ENCODE measurements at places on chromosomes 1 and 21.

GRCh38 chr21:41418956-41419680 is 6.9 kb upstream of the MX1 start:
- DNase-seq = no peak

DNA sequence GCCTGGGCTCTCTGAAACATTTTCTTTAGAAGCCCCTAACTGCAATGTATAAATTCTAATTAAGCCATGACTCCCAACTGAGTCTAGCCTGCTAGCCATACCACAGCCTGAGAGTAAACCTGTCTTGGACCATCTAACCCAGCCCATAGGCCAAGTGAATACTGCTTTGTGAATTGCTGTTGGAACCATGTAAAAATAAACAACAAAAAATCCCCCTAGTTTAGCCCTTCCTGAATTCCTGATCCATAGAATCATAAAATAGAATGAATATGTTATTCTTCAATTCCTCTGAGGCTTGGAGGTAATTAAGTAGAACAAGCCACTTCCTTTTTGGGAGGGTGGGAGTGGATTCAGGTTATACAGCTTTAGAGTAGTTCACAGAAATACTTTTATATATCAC is 1496.4 kb downstream of the MRPL39 start:
- no peak for DNase-seq

DNA sequence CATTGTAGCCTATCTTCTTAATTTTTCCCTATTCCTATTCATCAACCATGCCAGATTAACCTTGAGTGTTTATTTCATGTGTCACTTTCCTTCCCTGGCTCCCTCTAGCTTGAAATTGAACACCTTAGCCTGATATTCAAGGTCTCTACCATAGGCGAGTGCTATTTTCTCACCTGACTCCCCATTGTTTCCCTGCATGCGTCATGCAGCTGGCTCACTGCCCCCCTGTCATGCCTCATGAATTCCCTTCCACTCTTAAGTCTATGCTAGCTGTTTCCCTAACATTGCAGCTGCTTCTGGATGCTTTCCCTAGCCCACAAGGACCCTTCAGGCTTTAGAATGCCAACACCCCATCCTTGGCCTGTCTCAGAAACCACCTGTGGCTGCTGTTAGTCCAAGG is 56.7 kb upstream of the CD1D start:
- no peak for DNase-seq

DNA sequence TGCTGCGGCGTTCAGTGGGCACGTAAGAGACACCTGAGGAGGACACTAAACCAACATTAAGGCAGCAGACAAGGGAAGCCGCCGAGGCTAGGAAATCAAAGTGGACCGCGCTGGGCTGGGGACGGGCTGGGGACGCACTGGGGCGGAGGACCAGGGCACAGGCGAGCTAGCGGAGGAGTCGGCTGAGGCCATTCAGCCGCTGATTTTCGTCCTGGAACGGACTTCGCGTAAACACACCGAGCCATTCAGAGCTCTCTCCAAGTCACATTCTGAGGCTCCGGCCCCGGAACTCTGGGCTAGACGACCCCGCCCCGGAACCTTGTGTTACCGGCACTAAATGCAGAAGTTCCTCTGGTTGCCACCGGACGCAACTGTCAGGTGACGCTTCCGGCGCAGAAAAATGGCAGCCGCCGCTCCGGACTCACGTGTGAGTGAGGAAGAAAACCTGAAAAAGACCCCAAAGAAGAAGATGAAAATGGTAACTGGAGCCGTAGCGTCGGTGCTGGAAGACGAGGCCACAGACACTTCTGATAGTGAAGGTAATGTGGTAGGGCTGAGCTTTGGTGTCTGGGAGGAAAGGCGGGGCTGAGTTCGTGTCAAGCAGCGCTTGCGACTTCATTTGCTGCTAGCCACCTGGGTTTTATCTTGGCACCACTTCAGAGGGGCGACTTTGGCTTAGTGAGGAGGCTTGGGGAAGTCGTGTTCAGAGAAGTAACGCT is at the start of gene RRP15:
RRP15 (plus strand) TSS at position 377 of the 719 bp plus-strand sequence; CDS start at position 401, 24 bp downstream.
- peak; percentile 84 for DNase-seq

- DNase-seq = no peak
Observed at GRCh38 chr21:40160911-40161310, 293.7 kb downstream of the PCP4 start.

- peak; percentile 97 for DNase-seq
Observed at GRCh38 chr1:54474310-54475251, 68.4 kb upstream of the SSBP3 start.

DNA sequence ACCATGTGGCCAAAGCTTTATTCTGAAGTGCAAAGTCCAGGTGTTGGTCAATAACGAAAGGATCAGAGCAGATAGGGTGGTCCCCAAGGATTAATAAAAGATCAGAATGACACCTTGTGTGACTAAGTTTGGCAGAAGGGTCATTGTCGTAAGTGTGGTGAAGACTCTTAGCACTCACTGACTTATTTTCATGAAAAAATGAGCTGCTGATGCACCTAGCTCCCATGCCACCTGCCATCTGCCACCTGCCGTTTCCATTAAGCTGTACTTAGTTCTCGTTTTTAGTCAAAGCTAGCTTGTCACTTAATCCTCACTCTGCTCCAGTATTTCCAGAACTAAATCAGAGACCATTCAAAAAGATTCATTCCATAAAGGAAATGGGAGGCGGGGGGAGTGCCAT is 112.6 kb downstream of the SEC16B start:
- no peak for DNase-seq

DNA sequence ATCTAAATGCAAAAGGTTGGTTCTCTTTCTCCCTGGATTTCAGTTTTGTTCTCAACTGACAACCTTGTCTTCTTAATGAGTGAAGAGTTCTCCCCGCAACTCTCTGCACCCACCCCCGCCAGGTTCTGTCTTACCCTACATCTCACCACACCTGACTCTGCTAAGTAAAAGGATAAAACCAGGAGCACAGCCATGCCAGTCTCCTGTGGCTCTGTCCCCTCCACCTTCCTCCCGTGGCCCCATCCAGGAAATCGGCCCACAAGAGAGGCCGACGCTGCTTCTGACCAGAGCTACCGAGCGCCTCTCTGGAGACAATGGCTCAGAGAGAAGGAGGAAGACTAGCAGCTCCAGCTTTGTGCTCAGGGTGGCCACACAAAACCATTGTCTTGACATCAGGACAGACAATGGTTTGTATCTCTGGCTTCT is 72.2 kb downstream of the PLEKHA6 start:
- DNase-seq = no peak

GRCh38 chr1:41342774-41343355 is 18.4 kb upstream of the FOXO6 start:
- DNase-seq = no peak

- peak; percentile 27 for DNase-seq
Observed at GRCh38 chr1:219833214-219833815, 95.0 kb downstream of the SLC30A10 start.

- peak; percentile 18 for DNase-seq
Observed at GRCh38 chr1:228108055-228108690, 926 bp downstream of the MRPL55 start.

DNA sequence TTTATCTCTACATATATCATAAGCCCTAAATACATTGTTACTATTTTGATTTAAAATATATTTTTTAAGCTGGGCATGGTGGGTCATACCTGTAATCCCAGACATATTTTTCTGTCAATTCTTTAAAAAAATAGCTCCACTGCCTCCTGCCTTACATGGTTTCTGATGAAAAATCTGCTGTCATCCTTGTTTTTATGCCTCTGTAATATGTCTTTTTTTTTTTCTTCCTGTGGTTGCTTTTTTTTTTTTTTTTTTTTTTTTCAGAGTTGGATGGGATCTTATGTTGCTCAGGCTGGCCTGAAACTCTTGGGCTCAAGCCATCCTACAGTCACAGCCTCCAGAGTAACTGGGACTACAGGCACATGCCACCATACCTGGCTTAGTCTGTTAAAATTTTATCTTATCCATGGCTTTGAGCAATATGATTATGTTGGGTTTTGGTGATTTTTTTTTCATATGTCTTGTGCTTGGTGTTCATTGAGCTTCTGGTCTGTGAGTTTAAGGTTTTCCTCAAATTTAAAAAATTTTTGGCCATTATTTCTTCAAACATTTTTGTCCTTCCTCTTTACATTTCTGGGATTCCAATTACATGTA is 12.4 kb upstream of the EDARADD start:
- DNase-seq = no peak

DNA sequence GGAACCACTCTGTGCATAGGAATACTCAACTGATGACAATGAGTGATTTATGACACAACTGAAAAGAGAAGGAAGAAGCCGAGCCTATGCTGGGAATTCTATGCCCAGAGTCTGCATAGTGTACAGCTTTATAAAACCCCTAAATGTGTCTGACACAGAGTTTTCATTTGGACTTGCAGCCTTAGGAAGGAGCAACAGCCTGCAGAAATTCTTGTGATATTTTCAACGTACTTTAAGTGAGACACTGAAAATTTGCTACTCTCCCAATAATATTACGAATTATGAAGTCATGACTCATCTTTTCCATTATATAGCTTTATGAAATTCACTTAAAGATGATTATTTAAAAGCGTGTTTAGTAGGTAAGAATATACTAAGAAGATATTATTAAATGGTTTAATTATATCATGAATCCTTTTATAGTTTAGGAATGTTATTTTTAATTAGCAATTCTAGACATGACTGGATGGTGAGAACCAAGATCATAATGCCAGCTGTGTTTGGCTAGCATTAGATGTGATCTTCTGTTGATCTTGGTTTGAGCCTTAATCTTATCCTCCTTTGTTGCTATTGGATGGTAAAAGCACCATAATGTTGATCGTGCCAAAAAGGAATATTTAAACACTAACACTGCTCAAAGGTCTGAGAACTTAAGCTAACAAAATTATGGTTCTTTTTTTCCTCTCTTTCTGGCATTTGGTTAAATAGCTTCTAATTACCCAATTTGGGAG is 785.1 kb upstream of the ADGRL4 start:
- DNase-seq = no peak

DNA sequence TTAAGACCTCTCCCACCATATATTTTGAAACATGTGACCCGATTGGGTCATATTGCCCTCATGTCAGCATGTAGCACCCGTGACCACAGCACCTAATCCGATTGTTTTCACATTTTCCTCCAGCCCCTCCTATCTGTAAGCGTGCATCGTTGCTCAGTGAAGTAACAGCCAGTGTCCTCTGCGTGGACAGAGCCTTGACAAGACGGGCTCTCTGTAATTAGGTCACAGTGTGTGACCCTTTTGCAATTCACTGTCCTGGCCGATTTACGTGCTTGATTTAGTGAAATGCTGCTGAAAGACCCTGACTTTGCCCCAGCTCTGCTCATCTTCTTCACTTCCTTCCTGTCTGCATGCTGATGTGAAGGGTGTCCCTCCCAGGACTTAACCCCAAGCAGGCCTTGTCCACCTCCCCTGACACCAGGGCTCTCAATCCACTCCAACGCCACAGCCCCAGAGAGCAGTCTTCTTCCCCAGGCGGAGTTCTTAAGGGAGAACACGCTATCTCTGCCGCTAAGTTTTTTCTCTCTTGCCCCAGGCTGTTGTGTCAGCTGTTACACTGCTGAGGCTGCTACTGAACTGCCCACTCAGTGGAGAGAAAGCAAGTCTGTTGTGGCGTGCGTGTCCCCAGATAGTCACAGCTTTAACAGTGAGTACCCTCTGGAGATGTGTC is 19.4 kb downstream of the URB2 start:
- no peak for DNase-seq

DNA sequence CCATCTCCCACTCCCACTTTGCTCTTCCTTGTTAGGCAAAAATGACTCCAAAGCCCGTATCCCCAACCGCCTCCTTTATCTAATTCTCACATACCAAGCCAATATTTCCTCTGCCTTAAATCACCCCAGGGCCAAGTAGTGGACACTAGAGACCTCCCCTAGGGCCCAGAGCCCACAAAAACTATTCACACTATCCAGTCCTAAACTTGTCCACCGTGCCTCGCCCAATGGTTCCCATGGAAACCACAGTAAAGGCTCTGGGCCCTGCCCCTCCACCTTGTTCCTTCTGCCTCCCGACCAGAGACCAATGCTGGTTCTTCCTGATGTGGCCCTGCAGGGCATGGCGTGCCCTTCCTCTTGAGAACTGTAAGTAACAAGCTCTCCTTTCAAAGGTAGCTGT is 11.8 kb downstream of the CFAP107 start:
- no peak for DNase-seq

GRCh38 chr1:25568090-25568833 is 24.9 kb downstream of the LDLRAP1 start:
- peak; percentile 91 for DNase-seq

DNA sequence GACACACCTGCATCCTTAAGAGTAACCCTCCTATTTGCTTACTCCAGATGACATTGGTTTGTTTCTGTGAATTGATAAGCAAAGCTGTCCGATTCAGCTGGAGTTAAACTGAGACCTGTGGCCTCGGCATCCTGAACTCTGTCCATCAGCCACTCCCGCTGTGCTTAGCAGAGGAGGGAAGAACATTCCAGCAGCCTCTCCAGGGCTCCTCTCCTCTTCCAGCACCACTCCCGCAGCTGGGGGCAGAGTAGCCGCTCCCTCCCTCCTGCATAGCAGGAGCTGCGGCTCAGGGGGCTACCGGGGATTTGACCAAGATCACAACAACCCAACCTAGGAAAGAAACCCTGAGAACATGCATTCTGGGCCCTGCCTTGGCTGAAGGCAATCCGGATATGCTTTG is 8.8 kb downstream of the LRRC38 start:
- DNase-seq = peak; percentile 63

DNA sequence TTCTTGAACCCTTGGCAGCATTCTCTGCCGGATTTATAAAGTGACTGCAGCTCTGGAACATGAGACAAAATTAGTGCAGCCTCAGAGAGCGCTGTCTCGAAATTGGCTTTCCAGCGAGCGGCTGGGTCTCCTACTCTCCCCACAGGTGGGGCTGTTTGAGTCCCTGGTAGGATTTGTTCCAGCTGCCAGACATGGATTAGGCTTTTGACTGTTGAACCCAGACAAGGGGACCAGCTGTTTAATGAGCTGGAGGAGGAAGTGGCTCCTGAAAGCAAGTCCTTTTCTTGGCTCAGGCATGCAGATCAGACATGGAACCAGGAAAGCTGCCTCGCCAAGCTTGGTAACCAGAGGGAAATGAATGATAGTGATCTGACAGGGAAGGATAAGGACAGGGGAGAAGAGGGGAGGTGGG is 69.6 kb downstream of the UBIAD1 start:
- DNase-seq = peak; percentile 54

GRCh38 chr1:39910263-39910662 is 8.5 kb upstream of the MYCL start:
- DNase-seq = no peak

DNA sequence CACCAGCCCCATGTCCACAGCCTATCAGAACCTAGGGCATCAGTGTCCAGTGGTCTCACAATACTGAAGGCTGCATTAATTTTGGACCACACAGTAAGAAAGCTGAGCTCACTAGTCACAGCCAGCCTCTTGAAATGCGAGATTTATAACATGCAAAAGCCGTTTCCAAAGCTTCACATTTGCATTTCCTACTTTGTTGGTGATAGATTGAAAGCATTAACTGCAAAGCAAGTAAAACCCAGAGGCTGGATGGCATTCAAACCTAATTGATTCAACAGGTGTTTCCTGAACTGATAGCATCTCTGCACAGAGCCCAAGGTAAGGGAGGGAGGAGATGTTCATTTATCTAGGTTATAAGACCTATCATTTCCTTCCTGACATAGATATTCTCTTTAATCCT is 410.1 kb downstream of the OMA1 start:
- no peak for DNase-seq

- peak; percentile 51 for DNase-seq
Observed at GRCh38 chr1:197910120-197910991, 6.8 kb upstream of the LHX9 start.

- DNase-seq = no peak
Observed at GRCh38 chr1:6783221-6783620, 2.0 kb upstream of the CAMTA1 start.

All from H7 (cell line).